A673 (cell line): ENCODE measurements at places on chromosomes 11 and 22. TPM values are rescaled to one million over a fixed set of nuclear protein-coding genes. Genes with fewer than 3 reads are reported as not detected.
A peak's percentile ranks its signal among the peaks of the same experiment; 100 is the strongest.

GRCh38 chr22:22903355-22903777, 15.8 kb downstream of the IGLL5 start:
- no peaks in the 10 kb centered on the region for H3K4me1 ChIP-seq
- H3K4me3 ChIP-seq: no peak overlapping the region
- no peak overlapping the region for H3K27ac ChIP-seq
- no peaks in the 10 kb centered on the region for H3K27me3 ChIP-seq
- no peak for DNase-seq

DNA sequence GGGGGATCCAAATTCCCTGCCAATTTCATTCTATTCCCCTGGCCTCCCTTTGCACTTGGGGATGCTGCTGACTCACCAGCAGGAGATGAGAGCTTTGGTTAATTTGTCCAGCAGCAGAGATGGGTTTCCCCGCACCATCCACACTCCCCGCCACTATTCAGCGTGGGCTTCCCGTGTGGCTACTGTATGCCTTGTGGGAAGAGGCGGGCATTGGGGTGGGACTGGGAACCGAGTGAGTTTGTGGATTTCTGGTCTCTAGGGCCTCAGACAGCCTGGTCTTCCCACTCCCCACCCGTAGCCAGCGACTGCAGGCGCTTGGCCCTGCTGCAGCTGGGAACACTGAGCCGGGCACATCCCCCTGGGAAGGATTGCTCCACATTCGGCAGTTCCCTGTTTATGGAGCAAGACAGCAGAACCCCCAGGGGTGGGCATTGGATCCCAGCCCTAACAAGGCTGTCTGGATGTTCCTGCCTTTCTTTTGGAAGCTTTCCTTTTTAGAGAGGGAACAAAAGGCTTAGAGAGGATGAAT, 23.4 kb downstream of the KIAA1671 start:
- no peak overlapping the region for H3K4me3 ChIP-seq
- DNase-seq: no peak
- H3K27me3 ChIP-seq: no peaks in the 10 kb centered on the region
- no peaks in the 10 kb centered on the region for H3K36me3 ChIP-seq

DNA sequence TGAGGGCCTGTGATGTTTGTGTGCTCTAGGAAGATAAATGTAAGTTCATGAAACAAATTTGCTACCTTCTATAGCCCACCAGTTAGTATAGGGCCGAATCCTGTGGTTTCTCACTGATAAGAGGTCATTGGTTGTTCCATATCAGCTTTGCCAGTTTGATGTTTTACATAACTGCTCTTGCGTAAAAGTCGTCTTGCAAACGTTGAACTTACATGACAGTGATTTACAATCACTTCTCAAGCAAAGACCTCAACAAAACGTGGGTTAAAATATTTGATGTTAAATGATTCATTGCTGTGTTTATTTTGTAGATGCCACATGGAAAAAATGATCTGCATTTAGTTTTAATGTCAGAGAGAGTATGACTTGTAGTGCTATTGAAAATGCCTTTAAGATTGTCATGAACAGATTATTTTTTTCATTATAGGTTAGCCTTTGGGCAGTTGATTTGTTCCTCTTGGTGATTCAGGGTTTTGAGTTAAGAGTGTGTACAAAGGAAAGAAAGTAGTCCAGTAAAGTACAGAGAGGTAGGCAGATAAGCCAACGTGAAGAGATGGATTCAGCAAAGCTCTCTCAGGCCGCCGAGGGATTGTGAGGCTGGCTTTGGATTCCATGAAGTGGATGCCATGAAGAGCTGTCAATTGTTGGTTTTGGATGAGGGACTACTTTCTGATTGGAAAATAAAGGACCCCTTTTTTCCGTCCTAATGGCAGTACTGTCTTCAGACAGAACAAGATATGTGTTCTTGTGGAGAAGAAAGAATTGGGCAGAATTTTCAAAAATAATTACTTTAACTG, 2.6 kb downstream of the EWSR1 start:
- peak overlapping the region; percentile 81 for H3K4me3 ChIP-seq
- DNase-seq: no peak
- H3K36me3 ChIP-seq: peaks cover 70% of the 10 kb centered on the region
- H3K27ac ChIP-seq: no peak overlapping the region
- H3K4me1 ChIP-seq: peaks cover 55% of the 10 kb centered on the region

DNA sequence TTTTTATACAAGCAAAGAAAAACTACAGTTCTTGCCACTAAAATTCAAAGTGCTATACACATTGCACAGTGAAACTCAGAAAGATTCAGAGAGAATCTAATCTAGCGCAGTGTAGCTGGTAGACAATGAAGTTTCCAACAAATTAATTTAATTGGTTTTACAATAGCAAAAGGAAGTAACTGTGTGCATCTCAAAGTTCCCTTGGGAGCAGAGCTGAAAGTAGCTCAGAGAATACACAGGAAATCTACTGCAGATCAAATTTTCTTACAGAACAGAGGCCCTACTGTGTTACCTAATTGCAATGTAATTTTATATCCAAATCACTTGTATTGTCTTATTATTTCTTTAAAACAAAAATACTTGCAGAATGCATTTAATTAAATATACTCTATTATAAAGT, 1396.2 kb upstream of the TENM4 start:
- no peaks in the 10 kb centered on the region for H3K27me3 ChIP-seq
- no peaks in the 10 kb centered on the region for H3K36me3 ChIP-seq
- H3K27ac ChIP-seq: no peak overlapping the region
- peak; percentile 93 for DNase-seq
- H3K4me3 ChIP-seq: no peak overlapping the region

- H3K27me3 ChIP-seq: no peaks in the 10 kb centered on the region
- no peak for DNase-seq
- peaks cover 3% of the 10 kb centered on the region for H3K4me1 ChIP-seq
- H3K36me3 ChIP-seq: no peaks in the 10 kb centered on the region
These were observed 70.0 kb upstream of the FAT3 start for GRCh38 chr11:92154611-92155010.

- DNase-seq: no peak
- H3K4me1 ChIP-seq: no peaks in the 10 kb centered on the region
- H3K27me3 ChIP-seq: no peaks in the 10 kb centered on the region
- no peak overlapping the region for H3K27ac ChIP-seq
- no peaks in the 10 kb centered on the region for H3K36me3 ChIP-seq
These were observed 32.2 kb upstream of the LRRC10B start for GRCh38 chr11:61476371-61476770.

- DNase-seq: no peak
- peak overlapping the region; percentile 65 for H3K27ac ChIP-seq
- no peaks in the 10 kb centered on the region for H3K27me3 ChIP-seq
- H3K4me1 ChIP-seq: peaks cover 28% of the 10 kb centered on the region
These were observed 437 bp downstream of the SLC43A3 start for GRCh38 chr11:57426439-57426928.

DNA sequence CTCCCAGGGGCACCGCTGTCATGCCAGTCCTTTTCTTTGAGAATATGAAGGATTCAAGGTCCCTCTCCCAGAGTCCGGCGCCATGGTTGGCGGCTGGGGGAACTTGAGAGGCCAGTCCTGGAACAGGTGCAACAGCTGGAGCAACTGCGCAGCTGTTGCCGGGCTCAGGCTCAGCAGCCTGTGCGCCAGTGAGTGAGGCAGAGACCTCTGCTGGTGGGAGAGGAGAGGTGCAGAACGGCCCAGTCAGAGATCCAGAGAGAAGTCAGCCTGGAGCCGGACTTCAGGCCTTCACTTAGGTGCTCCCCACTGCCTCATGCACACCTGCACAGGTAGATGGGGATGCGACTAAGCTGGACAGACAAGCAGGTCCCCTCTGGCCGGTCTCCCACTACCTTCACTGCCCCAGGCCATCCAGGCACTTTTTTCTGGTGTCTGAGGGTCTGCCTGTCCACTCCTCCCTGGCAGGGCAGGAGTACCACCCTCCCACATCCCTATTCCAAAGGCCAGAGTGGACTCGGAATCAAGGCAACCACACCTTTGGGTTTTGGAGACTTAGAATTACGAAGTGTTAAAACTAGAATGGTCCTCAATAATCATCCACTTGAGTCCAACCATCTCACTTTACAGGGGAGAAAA, 4.6 kb downstream of the CHRDL2 start:
- no peak overlapping the region for H3K4me3 ChIP-seq
- no peaks in the 10 kb centered on the region for H3K4me1 ChIP-seq
- no peaks in the 10 kb centered on the region for H3K36me3 ChIP-seq
- H3K27me3 ChIP-seq: peaks cover 37% of the 10 kb centered on the region

- H3K4me1 ChIP-seq: no peaks in the 10 kb centered on the region
- no peak overlapping the region for H3K4me3 ChIP-seq
- H3K27ac ChIP-seq: no peak overlapping the region
- no peaks in the 10 kb centered on the region for H3K36me3 ChIP-seq
- peaks cover 6% of the 10 kb centered on the region for H3K27me3 ChIP-seq
- DNase-seq: no peak
These were observed 19.1 kb downstream of the ABCC8 start for GRCh38 chr11:17457396-17458173.

- no peak overlapping the region for H3K27ac ChIP-seq
- no peaks in the 10 kb centered on the region for H3K36me3 ChIP-seq
- no peak for DNase-seq
- no peaks in the 10 kb centered on the region for H3K27me3 ChIP-seq
- H3K4me3 ChIP-seq: no peak overlapping the region
These were observed 15.7 kb upstream of the SYT7 start for GRCh38 chr11:61596542-61596941.

DNA sequence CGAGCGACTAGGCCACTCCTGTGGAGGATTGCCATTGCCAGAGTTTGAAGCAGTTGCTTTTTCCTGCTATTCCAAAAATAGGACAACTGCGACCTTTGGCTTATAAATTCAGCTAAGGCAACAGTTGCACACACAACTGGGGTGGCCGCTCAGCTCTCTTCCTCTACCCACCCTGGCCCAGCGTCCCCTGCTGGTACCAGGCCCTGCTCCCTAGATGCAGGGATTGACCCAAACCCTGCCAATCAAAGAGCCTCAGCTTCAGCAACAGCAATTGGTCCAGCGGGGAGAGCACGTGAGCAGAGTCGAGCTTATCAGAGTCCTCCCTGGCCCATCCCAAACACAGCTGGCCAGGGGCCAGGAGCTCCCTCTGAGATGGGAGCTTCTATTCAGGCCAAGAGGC, 22.0 kb upstream of the CABP2 start:
- H3K27me3 ChIP-seq: no peaks in the 10 kb centered on the region
- H3K4me3 ChIP-seq: no peak overlapping the region

UPK3A gene
- total RNA-seq: not detected in 2 replicates

SLC22A8 gene
- not detected in 2 replicates for total RNA-seq

NELL1 gene
- 0.32 TPM in 1 of 2 replicates, not detected in the other for total RNA-seq

PPME1 gene
- total RNA-seq: 90.9 and 98.3 TPM in 2 replicates

MUC2 gene
- not detected in 2 replicates for total RNA-seq

NXPE2 gene
- not detected in 2 replicates for total RNA-seq
